Thymus (tissue), 14 donors: ENCODE measurements at places on chromosomes 5 and 9.

DNA sequence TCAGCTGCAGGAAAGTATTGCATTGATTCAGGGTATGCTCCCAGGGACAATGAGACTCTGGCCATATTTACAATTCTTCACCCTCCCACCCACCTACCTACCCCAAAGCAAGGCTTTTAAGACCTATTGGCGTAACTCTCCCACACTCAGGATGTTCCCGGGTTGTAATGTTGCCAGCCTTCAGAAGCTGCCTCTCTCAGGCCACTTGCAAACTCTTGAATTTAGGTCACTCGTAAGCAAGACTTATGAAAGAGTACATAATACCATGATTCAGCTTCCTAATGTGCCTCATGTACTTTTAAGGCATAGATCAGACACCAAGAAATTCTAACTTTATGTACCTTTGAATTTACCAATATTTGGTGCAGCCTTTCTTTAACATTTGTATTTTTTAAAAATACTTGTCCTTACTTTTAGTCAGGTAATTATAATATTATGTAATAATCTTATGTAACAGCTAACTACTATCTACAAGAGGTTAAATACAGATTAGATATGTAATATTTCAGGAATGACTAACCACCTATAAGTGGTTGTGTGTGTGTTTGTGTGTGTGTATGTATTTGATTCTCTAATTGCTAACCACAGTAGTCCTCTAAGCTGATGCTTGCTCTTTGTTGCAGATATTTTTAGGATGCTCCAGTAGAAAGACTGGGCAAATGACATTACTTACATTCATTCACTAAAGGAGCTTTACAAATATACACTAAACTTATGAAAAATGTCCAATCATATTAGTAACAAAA is 630.5 kb upstream of the MEF2C start:
- no peak for DNase-seq

DNA sequence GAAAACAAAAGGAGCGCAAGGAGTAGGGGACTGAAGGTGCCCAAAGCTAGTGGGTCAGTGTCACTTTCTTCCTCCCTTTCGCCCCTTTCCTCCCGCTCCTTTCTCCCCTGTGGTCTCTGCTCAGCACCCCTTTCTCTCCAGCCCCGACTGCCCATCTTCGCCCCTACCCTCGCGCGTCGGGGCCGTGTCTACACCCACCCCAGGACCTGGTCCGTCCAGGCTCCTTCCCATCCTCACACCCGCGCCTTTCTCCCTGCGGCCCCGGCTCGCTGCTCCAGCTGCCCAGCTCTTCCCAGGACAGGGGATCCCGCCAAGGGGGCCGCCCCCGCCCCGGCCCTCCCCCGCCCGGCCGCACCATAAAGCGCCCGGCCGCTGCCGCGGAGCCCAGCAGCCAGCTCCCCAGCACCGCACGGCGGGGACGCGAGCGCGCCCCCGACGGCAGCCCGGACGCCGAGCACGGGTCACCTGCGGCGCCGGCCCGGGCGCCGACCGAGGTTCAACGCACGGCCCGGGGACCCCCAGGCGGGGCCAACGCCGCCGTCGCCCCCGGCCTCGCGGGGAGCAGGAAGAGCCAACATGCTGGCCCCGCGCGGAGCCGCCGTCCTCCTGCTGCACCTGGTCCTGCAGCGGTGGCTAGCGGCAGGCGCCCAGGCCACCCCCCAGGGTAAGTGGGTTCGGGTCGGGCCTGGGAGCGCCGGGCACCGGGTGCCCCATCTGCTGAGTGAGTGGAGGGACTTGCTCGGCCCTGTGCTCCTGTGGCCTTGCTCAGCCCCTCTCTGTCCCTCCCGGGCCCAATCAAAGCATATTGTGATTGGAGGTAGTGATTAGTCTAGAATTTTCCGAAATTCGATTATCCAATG is at the start of gene THBS4:
TSS of gene THBS4 (plus strand) at position 387 of the 860 bp plus-strand sequence. CDS start at position 577, 190 bp downstream.
- DNase-seq = no peak

- no peak for DNase-seq
These were observed 259.6 kb upstream of the SLC24A2 start for GRCh38 chr9:20048437-20048836.

- no peak for DNase-seq
These were observed 26.4 kb downstream of the TNFSF15 start for GRCh38 chr9:114779352-114779845.

GRCh38 chr5:32531885-32532520 is 53.4 kb upstream of the SUB1 start:
- DNase-seq = no peak

GRCh38 chr5:124462751-124463150 is 283.7 kb downstream of the ZNF608 start:
- no peak for DNase-seq

DNA sequence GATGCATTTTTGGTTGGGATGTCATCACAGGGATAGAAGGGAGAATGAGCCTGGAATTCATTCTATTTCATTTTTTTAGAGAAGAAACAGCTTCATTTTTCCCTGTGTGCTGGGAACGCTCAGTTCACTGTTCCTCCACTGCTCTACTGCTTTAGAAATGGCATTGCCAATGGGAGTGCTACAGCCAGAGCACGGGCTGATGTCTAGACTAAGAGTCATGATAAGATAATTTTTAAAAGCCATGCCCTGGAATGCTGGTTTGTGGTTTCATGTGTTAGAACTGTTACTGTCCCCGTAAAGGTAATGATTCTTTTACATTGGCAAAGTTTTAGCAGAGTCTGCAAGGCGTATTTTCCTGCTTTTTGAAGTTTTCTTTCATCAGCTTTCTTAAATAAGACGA is 119.6 kb downstream of the SEMA6A start:
- no peak for DNase-seq

DNA sequence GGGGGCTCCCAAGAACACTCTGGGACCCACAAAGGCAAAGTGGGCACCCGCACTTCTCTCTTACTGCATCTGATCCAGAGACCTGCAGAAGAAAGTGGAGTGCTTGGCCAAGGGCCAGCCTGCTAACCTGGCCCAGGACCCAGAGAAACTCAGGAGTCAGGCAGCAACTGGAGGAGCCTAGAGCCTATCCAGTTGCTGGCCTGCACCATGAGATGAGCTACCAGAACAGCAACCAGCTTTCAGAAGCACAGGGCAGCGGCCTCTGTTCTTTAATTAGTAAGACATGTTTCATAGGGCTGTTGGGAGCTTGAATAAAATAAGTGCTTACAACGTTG is 298.3 kb downstream of the GADD45G start:
- DNase-seq = no peak

GRCh38 chr5:149063017-149063687 is at the start of gene SH3TC2:
SH3TC2 (minus strand) TSS chr5:149063062; CDS start chr5:149063022, 40 bp downstream.
- DNase-seq = no peak

- DNase-seq = no peak
These were observed 163.7 kb downstream of the GABBR2 start for GRCh38 chr9:98545021-98545420.

DNA sequence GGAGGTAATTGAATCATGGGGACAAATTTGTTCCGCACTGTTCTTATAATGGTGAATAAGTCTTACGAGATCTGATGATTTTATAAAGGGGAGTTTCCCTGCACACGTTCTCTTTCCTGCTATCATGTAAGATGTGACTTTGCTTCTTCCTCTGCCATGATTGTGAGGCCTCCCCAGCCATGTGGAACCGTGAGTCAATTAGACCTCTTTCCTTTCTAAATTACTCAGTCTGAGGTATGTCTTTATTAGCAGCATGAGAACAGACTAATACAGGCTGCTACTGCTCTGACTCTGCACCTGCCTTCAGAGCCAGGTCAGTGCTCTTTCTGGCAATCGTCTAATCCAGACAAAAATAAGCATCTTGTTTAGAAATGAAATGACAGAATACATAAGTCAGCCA is 479.2 kb upstream of the TUSC1 start:
- DNase-seq = no peak

DNA sequence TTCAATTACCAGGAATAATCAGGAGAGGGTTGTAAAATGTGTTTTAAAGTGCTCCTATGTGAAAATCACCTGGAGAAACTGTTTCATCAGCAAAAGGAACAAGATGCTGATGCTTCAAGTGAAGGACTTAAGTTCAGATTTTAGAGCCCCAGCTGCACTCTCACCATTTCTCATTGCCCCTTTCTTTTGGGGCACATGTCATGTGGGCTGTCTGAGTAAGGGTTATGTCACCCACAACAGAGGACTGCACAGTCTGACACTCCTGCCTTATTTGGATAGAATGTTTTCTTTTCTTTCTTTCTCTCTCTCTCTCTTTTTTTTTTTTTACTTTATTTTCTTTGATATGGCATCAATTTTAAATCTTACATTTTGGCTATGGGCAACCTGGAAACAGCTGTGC is 204.1 kb upstream of the EFNA5 start:
- peak; percentile 19 for DNase-seq

DNA sequence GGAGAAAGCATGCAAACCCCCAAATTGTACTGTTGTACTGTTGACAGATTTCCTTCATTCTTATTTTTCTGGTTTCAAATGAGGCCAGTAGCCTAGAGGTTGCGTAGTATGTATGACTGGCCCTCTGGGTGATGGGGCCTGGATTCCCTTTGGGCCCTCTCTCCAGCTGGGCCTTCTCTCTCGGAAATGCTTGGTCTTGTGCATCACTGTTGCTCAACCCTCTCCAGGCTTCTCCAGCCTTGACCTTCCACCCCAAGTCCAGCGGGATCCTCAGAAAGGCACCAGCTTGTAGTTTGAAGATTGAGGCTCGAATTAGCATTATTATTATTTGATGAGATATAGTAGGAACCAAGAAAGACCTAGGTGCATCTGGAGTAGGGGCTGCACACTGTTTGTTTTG is 87.0 kb downstream of the ANGPTL2 start:
- DNase-seq = no peak

DNA sequence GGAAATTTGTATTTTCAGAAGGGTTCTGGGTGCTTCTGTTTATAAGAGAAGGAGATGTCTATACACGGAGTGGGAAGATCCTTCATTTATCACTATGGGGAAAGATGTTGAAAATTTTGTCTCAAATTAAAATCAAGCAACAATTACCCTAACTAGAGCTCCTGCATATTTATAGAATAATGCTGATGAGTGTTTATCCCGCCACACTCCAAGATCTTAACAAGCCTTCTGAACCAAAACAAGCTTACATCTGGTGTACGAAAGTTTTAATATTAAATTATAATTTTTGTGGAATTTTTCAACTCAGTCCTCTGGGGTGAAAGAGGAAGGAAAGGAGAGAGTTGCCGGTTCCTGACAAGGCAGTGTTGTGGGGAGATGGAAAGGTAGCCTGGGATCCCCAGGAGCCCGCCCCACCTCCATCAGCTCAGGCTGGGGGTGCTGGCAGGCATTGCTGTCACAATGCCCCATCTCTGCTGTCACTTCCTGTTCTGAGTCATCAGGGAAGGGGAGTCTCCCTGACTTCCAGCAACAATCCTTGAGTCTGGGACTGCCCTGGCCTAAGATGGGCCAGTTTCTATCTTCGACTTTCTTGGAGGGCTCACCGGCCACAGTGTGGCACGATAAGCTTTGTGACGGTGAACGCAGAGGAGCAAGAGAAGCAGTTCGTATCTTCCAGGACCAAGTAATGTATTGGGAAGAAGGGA is 64.5 kb downstream of the ERAP1 start:
- no peak for DNase-seq

DNA sequence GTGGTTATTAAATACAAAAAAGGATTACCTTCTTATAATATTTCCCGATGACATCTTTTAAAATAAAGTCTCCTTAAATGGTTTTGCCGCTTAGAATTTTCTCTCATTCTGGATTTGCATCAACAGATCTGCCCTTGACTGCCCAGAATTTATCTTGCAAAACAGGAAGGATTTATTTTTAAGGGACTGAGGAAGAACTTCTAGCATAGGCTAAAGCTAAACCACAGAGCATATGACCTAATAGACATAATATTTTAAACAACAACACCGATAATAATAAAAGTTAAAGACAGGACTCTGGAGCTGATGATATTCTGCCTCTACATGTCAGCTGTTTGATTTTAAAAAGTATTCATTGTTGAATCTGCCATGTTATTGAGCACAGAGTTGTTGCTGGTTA is 145.3 kb upstream of the ADCY2 start:
- no peak for DNase-seq

GRCh38 chr9:5361326-5362010 is 21.8 kb upstream of the RLN1 start:
- no peak for DNase-seq

DNA sequence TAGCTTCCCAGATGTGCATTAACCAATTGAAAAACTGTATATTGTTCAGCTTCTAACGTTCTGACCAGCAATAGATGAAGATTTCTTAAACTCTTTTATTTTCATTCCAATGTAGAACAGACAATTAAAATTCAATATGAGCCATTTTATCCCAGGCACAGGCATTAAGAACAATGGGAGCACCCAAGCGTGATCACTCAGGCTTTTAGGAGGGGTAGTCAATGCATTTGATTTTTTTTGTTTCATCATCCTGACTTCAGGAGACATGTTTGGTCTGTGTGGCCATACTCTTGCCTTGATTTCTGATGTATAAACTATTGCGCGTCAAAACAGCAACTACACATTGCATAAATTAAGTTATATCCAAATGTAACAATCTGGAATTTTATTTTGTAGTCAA is 653.0 kb upstream of the RORB start:
- DNase-seq = no peak

DNA sequence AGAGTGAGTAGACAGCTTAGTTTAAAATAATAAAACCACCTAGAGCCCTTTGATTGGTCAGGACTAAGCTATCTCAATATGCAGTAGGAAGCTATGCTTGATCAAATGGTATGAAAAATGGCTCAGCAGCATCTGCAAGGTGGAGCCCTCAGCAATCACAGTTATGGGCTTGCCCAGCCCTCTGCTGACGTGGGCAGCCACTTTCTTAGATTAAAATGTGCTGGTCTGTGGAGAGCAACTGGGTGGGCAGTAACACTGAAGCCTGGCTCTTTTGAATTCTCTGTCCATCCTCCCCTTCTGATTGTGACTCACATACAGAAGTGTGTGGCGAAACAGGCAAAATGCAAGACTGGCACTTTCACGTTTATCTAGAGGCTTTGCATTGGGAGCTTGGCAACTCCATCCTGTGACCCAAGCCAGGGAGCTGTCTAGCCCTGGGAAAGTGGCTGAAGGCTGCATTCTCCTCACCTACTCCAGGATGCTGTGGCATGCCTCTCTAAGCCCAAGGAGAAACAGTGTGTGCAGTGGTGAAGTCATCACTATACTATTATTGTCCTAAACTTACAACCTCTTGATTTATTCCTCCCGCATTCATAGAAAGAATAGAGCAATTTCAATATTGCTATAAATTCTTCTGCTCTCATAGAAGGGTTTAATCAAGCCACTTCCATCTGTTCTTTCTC is 61.1 kb downstream of the MED10 start:
- DNase-seq = no peak
